Pancreas (tissue), 10 donors: ENCODE measurements at places on chromosomes 11 and 22. TPM values are rescaled to one million over a fixed set of nuclear protein-coding genes. Genes with fewer than 3 reads are reported as not detected.

GRCh38 chr11:106451228-106451922 is 373.9 kb downstream of the AASDHPPT start:
- no peak for DNase-seq

DNA sequence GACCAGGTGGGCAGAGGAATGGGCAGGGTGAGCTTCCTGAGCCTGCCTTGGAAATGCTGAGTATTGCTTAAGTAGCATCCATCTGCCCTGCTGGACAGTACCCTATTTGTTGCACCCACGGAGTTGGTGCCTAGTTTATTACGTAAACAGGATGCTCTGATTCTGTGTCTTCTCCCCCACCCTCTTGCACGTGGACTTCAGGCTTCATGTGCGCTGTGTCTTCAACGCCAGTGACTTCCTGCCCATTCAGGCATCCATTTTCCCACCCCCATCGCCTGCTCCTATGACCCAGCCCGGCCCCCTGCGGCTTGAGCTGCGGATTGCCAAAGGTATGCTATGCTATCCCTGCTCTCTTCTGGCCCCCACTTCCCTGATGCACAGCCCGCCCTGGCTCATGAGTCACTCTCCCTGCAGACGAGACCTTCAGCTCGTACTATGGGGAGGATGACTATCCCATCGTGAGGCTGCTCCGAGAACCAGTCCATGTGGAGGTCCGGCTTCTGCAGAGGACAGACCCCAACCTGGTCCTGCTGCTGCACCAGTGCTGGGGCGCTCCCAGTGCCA is 5.7 kb downstream of the ZP1 start:
- no peak for DNase-seq

The PGA3 gene
- total RNA-seq, result not detected

DNA sequence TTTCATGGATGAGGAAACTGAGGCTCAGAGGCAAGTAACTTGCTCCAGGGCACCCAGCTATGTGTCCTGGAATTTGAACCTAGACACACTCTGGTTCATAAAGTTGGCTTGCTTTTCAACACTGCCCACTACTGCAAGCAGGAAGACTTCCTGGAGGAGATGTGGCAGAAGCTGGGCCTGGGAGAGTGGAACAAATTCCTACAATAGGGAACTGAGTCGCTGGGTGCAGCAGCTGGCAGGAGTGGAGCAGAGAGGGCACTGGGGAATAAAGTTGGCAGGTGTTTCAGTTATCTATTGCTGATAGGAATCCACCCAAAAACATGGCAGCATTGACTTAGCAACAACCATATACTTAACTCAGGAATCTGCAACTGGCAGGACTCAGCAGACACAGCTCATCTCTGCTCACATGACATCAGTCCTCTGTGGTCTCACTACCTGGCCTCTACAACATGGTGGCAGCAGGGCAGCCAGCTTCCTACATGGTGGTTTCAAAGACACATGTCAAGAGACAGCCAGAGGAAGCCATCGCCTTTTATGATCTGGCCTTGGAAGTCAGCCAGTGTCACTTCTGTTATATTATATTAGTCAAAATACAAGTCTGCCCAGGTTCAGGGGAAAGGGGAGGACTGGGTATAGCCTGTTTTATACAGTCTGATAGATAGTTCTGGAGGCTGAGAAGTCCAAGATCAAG is 10.6 kb upstream of the CARD10 start:
- no peak for DNase-seq

DNA sequence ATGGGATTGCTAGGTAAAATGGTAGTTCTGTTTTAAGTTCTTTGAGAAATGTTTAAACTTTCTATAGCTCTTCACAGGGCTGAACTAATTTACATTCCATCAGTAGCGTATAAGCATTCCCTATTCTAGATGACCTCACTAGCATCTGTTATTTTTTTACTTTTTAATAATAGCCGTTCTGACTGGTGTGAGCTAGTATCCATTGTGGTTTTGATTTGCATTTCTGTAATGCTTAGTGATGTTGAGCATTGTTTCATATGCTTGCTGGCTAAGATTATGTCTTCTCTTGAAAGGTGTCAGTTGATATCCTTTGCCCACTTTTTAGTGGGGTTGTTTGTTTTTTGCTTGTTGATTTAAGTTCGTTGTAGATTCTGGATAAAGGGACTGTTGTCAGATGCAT is 35.9 kb downstream of the MMP27 start:
- no peak for DNase-seq

The CASP1 gene
- 17.4 TPM for total RNA-seq

The POTEH gene
- not detected for total RNA-seq

DNA sequence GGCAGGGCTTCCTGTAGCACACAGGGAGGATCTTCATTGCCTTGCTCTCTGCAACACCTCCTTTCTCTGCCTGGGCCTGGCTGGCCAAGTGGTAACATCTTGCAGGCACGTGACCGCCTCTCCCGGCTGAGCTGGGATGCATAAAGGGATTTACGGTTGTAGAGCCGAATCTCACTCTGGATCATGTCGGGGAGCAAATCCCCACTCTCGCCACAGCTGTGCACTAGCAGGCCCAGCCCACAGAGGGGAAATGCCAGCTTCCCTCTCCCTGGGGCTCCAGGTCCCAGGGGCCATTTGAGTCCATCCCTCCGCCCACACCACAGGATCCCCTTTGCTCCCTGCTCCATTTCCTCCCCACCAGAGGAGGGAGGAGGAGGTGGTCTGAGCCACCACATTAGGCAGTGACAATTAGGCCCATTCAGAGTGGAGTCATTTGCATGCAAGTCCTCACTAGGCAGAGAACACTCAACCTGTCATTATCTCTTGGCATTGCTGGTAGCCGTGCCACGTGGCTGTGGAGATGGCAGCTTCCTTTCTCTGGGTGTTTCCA is 196.7 kb downstream of the DSCAML1 start:
- DNase-seq, result no peak
